CD4-positive, alpha-beta T cell treated with Interleukin-4 for 4 hours (primary cell): ENCODE measurements at places on chromosomes 2 and 18.
A peak's percentile ranks its signal among the peaks of the same experiment; 100 is the strongest.

- peak; percentile 65 for DNase-seq
Observed at GRCh38 chr2:18520451-18521425, 39.7 kb downstream of the RDH14 start.

DNA sequence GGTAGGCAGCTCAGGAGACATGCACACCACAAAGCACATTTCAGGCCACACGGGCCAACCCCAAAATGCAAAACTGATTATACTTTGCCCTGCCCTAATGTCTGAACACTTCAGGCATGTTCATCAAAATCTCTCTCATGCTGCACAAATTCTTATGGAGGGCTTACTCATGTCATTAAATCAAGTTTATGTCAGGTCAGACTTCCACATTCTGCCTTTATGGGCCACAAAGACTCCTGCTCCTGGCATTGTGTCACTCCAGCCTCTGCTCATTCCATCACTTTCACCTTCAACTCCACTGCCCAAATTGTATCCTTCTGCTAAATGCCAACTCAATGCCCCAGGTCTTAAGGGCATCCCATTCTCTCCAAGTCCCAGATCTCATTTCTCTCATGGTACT lies 9.2 kb downstream of the UXS1 start:
- DNase-seq = no peak

- DNase-seq = no peak
Observed at GRCh38 chr2:222730366-222730999, 59.0 kb downstream of the MOGAT1 start.

DNA sequence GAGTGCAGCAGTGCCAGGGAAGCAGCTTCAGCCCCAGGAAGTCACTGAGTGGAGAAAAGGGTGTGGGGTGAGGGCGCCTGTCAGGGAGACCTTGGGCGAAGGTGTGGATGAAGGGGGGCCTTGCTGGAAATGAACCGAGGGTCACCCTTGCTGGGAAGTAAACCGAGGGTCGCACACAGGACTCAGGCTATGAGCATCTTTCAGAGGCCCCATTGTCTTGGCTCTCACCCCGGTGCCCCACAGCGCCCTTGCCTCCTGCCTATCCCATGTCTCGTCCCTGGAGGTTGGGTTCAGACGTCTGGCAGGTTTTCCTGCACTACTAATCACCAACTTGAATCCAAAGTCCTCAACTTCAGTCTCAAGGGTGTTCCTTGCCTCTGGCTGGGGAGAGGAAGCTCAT lies 122.8 kb upstream of the PXDN start:
- no peak for DNase-seq

- no peak for DNase-seq
Observed at GRCh38 chr2:120793682-120794403, 58.2 kb downstream of the GLI2 start.

- no peak for DNase-seq
Observed at GRCh38 chr2:53455094-53455493, 312.5 kb upstream of the CHAC2 start.

DNA sequence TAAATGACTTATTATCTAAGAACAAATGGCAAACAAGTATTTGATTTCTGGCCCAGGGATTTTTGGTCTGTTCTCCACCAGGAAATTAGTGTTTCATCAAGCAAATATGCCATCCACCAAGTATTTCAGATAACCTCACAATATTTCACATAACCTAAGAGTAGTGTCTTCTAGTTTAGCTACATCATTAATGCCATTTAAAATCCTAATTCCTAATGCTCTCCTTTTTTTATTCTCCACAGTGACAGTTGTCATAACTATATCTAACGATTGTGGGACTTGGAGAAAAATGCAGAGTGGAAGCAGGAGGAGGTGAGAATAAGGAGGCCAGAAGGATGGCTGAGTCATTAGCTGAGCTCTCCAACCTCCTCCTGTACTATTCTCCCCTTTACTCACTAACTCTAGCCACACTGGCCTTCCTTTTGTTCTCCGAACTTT lies 58.5 kb upstream of the CTLA4 start:
- DNase-seq = no peak

GRCh38 chr2:167018590-167018989 lies 130.3 kb downstream of the XIRP2 start:
- no peak for DNase-seq

DNA sequence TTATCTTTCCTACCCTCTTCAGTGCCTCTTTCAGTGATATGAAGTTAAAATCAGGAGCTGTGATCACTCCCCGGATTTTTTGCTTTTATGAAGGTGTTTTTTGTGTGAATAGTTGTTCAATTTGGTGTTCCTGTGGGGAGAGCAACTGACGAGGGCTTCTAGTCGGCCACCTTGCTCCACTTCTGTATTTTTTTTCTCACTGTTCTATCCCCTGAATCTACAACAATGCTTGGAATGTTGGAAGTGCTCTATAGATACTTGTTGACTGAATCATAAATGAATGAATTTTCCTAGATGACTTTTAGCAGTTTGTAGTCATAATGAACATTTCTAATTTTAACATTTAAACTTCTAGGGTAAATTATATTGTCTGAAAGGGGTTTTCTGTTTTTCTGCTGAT lies 247.3 kb downstream of the ZNF385B start:
- no peak for DNase-seq

DNA sequence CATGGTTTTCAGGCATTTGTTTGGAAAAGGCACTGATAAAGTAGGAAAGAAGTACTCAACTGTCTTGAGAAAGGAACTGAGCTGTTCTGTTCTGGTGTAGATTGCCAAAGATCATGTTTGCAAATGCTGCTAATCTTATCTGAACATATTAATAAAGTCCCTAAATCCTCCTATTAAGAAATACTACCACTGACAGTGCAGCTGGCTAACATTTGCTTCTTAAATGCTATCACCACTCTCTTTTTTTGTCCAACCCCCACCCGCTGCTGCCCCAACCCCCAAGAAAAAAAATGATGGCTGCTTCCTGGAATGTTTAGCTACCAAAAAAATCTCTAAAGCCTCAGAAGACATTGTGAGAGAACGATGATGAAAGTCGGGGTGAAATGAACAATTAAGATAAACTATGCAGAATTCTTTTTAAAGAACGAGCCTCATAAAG lies 130.7 kb downstream of the CCBE1 start:
- no peak for DNase-seq

DNA sequence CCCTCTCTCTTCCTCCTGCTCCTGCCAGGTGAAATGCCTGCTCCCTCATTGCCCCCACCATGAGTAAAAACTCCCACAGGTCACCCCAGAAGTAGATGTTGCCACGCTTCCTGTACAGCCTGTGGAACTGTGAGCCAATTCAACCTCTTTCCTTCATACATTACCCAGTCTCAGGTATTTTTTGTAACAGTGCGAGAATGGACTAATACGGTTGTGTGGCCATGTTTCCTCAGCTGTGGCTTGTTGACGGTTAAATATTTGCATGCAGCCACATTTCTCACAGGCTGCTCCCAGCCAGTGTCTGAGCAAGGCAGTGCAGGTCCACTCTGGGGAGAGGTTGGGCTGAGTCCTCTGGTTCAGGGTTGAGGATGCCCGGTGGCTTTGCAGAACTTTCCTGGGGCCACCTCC lies 27.8 kb upstream of the COPS8 start:
- no peak for DNase-seq

DNA sequence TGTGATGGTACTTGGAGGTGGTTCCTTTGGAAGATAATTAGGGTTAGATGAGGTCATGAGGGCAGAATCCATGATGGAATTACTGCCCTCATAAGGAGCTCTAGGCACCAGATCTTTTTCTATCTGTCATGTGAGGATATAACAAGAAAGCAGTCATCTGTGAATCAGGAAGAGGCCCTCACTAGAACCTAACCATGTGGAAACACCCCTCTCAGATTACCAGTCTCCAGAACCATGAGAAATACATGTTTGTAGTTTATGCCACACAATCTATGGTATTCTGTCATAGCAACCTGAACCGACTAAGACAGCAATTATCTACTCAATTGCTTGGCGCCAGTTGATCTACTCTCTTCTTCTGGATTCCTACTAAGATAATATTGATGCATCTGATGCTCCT lies 2.4 kb upstream of the SERPINB10 start:
- no peak for DNase-seq

DNA sequence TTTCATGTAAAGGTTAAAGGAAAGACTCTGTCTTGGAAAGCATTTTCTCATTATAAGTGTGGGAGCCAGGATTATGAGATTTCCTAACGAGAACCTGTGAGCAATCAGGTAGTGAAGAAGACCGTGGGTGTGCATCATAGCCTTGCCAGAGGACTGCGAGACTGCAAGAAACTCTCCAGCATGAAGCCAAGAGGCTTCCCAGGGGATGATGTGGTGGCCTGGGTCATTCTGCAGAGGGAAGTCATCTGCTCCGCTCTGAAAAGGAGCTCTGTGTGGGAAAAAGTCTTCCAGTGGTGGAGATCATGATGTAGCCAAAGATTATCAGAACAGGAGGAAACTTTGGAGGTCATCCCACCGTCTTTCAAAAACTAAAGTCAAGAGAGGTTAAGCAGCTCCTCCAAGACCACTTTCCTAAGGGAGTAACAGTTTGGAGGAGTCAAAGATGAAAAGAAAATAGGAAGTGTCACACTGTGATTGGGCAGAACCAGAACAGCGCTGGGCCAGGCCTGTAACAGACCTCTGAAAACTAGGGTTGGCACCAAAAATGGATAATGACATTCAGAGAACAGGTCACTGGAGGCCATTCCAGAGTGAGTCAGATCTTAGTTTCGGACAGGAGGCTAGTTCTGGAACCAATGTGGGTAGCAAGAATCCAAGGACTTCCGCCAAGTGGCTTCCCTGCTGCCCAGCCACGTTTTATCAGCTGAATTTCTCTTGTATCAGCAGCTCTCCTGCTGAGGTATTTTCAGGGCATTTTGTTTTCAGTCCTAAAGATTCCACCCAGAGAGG lies 113.0 kb downstream of the LRATD1 start:
- DNase-seq = no peak

DNA sequence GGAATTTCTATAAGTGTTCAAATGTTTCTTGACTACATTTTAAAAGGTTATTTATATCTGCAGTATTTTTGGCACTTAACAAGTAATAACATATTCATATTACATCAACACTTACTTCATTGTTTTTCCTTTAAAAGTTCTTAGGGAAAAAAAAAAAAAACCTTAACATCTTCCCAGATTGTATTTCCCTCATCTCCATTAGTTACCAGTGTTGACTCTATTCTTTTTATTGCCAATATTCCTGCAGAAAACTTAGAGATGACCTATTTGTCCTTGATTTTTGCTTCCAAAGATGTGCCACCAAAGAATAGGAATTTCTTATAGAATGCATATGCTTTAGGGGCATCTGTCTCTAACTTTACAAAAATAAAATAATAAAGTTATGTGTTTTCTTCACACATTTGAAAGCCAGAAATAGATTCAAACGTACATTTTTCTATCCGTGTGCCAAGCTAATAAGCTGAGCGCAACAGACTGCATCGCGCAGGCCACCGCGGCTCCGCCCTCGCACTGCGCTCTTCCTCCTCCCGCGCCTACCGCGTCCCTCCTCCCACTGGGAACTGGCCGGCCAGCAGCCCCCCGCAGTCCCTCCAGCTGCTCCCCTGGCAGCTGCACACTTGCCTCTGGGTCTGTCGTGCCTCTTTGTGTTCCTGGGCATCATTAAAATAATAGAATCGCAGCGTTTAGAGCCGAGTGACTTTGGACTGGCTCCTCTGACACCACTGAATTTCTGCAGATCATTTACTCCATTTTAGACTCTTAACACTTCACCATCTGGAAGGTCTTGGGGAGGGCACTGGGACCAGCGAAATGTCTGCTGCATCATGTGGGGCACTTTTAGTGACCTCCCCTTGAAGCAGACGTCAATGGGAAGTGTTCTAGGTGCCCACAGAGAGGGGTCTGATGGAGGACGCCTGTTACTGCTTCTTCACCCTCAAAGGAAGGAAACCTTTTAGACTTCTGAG lies 21.2 kb upstream of the NAB1 start:
- DNase-seq = no peak

GRCh38 chr2:207632575-207633493 lies 7.6 kb upstream of the METTL21A start:
- no peak for DNase-seq

- DNase-seq = no peak
Observed at GRCh38 chr18:9849407-9850283, 36.1 kb upstream of the TXNDC2 start.

DNA sequence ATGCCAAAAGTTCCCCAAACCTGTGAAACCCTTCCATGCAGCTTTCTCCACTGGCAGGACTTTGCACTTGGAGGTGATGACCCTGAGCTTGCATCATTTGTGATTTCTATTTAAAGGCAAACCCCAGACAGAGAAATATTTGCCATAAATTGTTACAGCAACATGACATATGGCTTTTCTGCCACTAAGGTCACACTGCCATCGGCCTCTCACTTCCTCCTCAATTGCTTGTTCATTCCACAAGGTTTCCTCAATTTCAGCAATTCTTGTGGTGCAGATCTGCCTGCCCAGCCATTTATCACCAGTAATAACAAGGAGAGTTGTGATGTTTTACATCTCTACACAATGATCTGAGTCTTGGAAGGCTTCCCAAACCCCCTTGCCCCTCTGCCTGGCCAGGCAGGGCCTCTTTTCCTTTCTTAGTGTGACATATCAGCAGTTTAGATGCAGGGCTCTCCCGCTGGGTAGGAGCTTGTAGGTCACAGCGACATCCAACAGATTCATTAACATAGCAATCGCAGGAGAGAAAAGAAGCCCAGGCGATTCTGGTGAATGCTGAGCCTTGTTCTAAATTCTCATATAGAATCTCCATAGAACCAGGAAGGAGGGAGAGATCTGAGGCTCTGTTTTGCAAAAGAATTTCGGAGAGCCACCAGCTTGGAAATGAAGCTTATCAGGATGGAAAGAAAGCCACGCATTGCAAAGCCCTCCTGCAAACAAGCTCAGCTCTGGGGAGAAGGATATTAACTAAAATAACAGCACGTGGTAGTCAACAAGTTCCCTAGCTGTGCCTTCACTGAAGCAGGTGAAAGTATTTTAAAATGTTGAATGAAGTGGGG lies 46.7 kb upstream of the ITGA6 start:
- no peak for DNase-seq

GRCh38 chr2:112155331-112156151 lies 17.4 kb downstream of the FBLN7 start:
- peak; percentile 38 for DNase-seq

GRCh38 chr2:4561196-4561595 lies 857.8 kb downstream of the DCDC2C start:
- DNase-seq = no peak

GRCh38 chr2:54613386-54613785 lies 110.1 kb upstream of the EML6 start:
- DNase-seq = no peak

- peak; percentile 73 for DNase-seq
Observed at GRCh38 chr2:29196792-29197788, 81.9 kb downstream of the CLIP4 start.

DNA sequence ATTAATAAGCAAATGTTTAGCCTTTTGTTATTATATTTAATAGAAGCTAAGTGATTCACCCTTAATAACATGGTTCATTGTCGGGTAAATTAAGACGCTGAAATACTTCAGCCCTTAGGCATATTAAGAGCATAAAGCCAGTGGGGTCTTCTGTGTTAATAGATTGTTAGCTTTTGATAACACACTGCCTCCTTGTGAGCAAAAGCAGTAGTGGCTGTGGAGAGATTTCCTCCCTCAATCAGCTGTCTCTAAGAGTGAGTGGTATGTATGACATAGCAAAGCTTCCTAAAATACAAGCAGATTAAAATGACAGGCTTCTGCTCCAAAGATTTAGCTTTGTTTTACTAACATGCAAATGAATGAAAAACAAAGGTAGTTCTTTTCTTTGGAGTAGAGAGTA lies 143.7 kb upstream of the SYT4 start:
- DNase-seq = no peak

GRCh38 chr18:58249712-58250111 lies 205.7 kb downstream of the NEDD4L start:
- no peak for DNase-seq
